ENCODE measurements at places on chromosomes 12 and 14.
A peak's percentile ranks its signal among the peaks of the same experiment; 100 is the strongest.

DNA sequence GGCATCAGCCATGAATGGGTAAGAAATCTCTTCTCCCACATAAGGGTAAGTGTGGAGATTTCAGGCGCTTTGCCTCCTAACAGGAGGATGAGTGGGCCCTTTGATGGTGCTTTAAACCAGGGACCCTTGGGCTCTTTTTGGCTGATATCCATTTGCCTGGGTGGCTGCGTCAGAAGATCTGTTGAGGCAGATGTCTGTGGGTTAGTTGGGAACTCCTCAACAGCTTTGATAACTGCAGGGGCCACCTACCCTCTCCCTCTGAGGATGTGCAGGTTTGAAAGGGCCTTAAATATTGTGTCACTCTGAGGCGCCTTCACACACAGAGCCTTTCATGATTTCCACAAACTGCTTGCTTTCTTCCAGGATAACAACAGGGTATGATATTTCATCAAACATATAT, 210.7 kb downstream of the PPM1H start:
- DNase-seq = no peak

GRCh38 chr12:66152732-66153131, 17.1 kb downstream of the TMBIM4 start:
- no peak for DNase-seq

DNA sequence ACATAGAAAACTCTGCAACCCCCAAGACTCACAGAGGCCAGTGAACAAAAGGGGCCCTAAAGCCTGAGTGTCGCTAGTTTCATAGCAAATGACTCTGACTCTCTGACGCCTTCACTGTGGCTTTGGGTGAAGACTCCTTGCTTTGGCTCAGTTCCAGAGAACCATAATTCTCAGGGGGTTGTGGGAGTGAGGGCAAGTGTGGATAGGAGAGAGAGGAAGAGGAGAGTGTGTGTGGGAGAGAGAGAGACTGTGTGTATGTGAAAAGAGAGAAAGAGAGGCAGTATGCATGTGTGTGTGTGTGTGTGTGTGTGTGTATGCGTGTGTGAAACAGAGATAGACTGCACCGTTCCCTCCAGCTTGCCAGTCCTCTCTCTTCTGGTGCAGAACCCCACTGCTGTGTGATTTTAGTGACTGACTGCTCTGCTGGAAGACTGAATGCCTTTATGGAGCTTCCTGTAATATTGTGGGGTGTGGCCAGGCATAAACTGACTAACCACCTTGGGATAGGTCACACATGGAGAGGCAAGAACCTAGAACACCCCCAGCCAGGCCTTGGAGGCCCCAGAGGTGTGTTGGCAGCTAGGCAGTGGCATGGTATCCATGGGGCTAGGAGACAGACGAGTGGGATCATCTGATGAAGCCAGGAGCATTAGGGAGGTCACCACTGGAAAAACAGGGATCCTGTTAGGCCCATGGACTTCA, 45.9 kb upstream of the STXBP6 start:
- no peak for DNase-seq

- no peak for DNase-seq
Measured at GRCh38 chr14:69753860-69754259, 13.1 kb upstream of the SRSF5 start.

- peak; percentile 29 for DNase-seq
Measured at GRCh38 chr14:58151133-58152013, 640 bp downstream of the ARMH4 start.

- DNase-seq = no peak
Measured at GRCh38 chr12:66945189-66945817, 266.4 kb upstream of the GRIP1 start.

- DNase-seq = no peak
Measured at GRCh38 chr12:52041695-52042123, 9.5 kb upstream of the NR4A1 start.

GRCh38 chr14:70027785-70028428, 148.7 kb downstream of the SMOC1 start:
- DNase-seq = peak; percentile 85

- DNase-seq = no peak
Measured at GRCh38 chr12:51417826-51418225, 6.8 kb upstream of the SLC4A8 start.

- DNase-seq = no peak
Measured at GRCh38 chr14:20501346-20501745, 4.0 kb upstream of the RNASE10 start.

DNA sequence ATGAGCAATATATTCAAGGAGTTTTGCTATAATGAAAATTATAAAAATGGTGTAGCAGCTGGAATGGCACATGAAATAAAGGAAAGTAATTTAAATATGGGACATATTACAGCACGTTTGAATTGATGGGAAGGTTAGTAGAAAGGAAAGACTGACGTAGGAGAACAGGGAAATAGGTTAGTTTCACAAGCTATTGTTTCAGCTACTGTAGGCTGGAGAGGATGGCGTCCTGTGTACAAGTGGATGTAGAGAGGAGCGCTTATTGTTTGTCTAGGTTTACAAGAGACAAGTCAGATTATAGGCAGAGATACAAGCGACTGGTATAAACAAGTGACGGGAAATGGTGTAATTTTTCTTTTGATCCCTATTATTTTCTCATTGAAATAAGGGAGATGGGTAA, 431.2 kb upstream of the PDE3A start:
- DNase-seq = no peak

GRCh38 chr12:29204521-29204920, 55.4 kb downstream of the FAR2 start:
- DNase-seq = no peak

DNA sequence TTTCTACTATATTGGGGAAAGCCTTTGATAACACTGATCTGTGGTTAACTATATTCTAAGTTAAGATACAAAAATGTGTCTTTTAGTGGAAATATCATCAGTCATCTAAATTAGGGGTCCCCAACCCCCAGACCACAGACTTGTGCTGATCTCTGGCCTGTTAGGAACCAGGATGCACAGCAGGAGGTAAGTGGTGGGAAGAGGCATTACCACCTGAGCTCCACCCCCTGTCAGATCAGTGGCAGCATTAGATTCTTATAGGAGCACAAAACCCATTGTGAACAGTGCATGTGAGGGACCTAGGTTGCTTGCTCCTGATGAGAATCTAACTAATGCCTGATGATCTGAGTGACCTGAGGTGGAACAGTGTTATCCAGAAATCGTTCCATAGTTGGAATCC, 28.3 kb upstream of the LIN7A start:
- DNase-seq = no peak

DNA sequence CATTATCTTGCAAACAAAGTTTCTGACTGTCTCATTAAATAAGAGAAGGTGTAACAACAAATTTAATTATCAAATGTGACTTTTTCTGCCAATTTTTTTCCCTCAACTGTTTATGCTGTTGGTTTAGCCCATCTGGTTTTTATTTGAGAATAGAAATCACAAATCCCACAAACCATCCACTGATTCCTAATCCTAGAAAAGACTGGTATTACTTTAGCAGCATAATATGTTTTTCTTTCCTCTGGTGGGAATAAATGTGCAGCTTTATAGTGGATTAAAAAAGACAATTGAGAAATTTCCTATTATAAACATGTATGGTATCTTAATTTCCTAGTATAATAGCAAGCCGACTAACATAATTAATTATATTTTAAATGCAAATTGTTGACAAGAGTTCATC, 257.9 kb upstream of the FOXN3 start:
- no peak for DNase-seq

DNA sequence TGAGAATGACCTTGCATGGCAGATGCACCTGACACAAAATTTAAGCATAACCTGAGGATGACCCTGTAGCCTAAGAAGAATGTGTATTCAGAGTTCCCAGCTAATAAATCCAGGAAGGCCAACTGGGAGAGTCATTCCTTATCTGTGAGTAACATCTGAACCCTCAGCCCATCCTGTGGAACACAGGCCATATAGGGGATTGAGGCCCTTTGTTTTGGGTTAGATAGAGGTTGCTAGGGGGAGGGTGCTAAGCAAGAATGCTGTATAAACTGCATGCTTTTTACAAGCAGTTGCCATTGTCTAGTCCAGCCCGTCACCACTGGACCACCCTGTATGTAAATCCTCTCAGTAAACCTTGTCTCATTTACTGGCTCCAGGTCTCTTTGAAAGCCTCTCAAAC, 77.0 kb downstream of the BICD1 start:
- DNase-seq = no peak

DNA sequence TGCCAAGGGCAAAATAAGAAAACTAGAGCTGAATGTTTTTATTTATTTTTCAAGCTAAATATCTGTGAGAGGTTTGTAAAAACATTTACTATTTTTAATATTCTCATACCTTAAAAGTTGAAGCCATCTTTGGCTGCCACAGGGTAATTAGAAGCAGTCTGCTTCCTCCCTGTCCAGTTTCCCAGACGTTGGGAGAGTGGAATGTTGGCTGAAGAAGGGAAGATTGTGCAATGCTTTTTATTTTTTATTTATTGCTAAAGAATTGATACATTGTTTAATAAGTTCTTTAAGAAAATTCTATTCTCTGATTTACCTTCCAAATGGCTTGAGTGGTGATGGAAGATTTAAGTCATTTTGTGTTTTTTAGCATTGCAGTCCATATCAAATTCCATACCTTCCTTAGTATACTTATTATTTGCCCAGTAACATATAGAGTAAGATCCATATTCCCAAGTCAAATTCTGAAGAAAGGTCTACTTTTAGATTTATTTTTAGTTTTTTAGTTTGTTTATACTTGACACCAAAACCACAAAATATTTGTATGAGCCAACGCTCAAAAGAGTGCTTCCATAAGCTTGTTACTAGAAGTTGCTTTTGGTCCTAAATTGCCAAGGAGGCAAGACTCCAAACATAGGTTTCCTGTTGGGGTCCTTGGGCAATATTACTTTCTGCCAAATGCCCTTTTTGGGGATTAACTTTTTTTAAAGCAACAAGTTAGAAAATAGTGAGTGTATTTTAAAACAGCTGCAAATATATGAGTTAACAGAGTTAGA, 124.0 kb upstream of the CPM start:
- DNase-seq = no peak

DNA sequence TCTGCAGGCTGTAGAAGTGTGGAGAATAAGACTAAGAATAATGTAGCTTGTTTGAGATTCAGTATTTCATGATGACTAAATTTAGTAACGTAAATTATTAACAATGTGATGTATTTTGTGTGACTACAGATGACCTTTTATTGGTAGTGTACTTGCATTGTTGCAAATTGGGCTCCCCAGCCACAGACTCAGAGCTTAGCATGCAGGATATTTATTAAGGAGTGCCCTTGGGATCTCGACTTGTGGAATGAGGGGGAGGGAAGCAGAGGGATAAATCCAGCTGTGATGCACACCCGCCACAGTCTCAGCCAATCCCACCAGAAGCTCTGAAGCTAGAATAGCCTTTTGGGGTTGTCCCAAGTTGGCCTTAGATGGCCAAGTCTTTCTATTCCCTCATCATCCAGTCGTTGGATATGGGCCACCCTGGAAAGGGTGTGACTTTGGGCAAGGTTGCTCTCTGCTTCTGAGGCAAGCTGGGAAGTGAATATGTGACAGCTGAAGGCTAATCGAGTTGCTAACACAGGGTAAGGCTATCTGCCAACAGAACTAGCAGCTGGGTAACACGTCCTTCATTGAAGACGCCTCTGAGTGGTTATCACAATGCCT, 42.1 kb upstream of the USP44 start:
- no peak for DNase-seq

DNA sequence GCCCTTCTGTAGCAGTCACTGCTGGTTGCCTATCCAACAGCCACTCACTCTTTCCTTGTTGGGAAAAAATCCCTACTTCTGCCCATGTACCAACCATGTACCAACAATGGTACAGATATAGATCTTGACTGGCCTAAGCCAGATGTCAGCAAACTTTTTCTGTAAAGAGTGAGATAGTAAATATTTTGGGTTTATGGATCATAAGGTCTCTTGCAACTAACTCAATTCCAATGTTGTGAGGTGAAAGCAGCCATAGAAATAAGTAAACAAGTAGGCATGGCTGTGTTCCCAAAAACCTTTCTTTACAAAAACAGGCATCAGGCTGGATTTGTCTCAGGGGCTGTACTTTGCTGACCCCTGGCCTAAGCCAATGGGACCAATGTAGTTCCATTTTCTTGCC, 73.5 kb downstream of the ARMH4 start:
- DNase-seq = no peak

DNA sequence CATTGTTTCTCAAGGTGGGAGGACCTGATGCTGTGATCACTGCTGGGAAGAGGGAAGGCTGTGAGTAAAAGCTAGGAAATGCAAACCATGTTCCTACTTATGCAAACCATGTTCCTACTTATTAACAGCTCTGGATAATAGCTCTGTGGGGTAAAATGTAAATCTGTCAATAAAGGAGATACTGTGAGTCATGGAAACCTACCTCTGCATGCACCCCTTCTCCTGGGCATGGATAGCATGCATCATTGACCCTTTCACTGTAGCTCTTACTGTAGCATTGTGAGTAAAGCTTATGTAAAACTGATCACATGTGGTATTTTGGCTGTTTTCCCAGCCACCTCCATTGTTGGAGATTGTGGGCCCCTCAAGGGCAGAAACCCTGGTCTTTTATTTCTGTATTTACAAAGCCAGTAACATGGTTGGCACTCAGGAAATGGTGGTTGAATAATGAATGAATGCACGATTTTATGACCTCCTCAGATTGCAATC, 253.7 kb downstream of the GRIN2B start:
- no peak for DNase-seq

GRCh38 chr14:85531587-85532373, 1.8 kb downstream of the FLRT2 start:
- no peak for DNase-seq

DNA sequence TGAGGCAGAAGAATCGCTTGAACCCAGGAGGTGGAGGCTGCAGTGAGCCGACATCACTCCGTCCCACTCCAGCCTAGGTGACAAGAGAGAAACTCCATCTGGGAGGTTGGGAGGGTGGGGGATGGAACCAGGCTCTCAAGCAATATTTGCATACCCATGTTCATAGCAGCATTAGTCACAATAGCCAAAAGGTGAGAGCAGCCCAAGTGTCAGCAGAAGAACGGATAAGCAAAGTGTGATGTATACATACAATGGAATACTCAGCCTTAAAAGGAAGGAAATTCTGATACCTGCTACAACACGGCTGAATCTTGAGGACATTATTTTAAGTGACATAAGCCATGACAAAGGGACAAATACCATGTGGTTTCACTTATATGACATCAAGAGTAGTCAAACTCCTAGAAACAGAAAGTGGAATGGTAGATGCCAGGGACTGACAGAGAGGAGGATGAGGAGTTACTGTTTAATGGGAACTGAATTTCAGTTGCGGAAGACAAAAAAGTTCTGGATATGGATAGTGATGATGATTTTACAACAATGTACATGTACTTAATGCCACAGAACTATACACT, 11.6 kb downstream of the DAD1 start:
- no peak for DNase-seq

DNA sequence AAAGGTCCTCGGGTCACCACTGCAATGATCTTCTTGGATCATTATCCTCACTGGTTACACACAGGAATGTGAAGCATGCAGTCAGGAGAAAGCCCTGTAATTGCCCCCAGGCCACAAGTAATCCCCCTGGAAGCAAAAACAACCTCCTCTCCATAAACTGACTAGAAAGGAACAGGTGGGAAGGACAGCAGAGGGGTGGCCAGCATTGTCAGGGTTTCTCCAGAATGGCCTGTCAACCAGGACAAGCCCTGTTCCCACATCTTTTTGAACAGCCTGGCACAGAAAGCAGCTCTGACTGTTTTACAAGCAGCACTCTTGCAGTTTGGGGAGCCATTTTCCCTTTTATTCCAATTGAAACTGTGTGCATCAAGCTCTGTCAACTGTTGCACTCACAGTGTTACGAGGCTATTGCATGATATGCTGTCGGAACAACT, 36.1 kb downstream of the TMCC3 start:
- peak; percentile 34 for DNase-seq

- DNase-seq = no peak
Measured at GRCh38 chr12:1529228-1529861, 65.0 kb downstream of the FBXL14 start.

GRCh38 chr14:89899291-89899690, 55.2 kb downstream of the EFCAB11 start:
- no peak for DNase-seq

Data from HEK293T (cell line).